ENCODE measurements at places on chromosomes 3 and 15.

GRCh38 chr15:73906346-73907034, 19.8 kb upstream of the LOXL1 start:
- no peak for DNase-seq

DNA sequence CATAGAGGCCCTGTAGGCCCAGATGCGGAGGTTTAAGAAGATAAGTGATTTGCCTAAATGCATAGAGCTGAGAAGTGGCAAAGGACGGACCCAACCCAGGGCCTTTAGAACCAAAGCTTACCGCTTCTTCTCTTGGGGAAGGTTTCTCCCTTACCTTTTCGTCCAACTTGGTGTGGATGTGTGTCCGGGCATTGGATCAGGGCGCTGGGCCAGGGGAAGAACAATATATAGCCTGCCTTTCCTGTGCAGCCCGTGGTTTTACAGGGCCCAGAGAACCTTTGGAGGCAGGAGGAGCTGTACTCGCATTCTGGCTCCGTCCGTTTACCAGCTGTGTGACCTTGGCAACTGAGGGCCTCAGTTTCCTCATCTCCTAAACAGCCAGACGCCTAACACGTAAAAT, 686 bp upstream of the P3H2 start:
- no peak for DNase-seq

GRCh38 chr3:25418596-25418995, 9.5 kb upstream of the RARB start:
- no peak for DNase-seq

GRCh38 chr3:4493941-4494894, 1.1 kb downstream of the ITPR1 start:
- DNase-seq, result no peak

DNA sequence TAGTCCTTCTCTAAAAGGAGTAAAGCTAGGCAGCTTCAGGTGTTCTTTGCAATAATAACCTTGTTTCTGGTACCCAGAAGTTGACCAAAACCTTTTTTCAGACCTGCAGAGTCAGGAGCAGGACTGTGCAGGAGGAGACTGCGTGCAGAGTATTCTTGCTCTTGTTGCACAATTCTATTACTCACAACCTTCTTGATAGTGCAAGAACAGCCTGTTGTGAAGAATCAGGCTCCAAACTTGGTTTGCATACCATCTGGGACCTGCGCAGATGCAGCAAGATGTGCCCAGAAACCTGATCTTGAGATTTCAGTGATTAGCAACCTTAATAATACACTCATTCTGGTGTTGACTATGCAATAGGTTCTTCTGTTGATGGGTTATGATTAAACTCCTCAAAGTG, 111.9 kb downstream of the ATG7 start:
- DNase-seq, result peak; percentile 31

DNA sequence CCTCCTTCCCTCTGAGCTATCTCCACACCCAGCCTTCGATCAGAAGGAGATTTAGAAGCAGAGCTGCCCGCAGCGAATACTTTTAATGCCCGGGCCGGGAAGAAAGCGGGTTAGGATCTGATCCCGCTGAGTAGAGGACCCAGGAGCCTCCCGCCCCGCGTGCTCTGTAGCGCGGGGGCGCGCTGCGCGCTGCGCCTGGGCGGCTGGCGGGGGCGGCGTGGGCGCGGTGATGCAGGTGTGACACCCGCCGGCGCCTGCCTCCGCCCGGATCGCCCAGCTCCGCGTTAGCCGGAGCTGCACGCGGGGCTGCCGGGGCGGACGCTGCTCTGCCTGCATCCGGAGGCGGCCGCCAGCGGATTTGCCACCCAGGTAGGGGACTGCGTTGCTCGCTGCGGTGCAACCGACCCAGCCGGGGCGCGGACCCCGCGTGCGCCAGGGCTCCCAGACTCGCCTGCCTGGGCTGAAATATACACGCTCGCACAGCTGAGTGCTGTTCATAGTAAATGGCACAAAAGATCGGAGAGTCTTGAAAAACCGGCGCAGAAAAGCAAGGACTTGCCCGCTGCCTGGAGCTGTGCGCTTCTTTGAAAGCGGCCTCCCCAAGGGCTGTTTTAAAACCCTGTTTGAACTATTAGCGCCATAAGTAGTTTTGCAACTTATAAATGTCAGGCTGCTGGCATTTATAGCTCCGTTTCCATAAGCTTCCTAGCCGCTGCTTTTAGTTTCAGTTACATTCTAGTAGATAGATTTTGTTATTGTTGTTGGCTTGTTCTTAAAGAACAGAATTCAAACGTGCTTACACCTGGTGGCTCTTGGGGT, at the start of gene SV2B:
SV2B (plus strand) TSS at position 263 of the 819 bp plus-strand sequence. CDS start 126,007 bp downstream, outside the sequence.
- DNase-seq, result peak; percentile 57

DNA sequence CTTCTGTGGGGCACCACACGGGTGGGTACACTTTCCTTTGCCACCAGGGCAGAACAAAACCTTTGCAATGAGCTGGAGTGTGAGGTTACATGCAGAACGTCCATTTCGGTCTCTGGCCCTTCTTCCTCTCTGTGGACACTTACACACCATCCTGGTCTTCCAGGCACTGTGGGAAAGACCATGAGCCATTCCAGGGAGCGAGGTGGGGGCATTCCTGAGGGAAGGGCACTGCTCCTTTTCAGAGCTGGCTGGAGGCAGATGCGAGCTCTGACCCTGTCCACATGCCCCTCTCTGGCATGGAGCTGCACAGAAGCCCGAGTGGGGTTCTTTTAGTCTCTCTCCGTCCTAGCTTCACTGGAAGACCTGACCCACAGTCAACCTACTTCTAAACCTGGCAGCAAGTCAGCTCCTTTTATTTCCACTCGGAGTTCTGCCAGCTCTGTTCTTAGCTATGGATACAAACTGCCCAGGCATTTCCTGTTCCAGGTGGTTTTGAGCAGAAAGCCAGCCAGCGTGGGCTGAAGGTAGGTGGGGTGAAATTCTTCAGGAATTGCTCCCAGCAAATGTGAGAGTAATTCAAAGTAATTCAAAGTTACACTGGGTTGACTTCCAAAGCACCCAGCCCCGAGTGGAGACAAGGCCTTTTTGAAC, 281.4 kb downstream of the ADAMTS17 start:
- DNase-seq, result no peak

- DNase-seq, result no peak
Observed at GRCh38 chr3:126932188-126932931, 50.6 kb upstream of the PLXNA1 start.

DNA sequence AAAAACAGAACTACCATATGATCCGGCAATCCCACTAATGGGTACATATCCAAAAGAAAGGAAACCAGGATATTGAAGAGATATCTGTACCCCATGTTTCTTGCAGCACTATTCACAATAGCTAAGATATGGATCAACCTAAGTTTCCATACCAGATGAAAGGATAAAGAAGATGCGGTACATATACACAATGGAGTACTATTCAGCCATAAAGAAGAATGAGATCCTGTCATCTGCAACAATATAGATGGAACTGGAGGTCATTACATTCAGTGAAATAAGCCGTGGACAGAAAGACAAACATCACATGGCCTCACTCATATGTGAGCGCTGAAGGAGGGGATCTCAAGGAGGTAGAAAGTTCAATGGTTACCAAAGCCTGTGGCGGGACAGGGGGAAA, 3.0 kb downstream of the SLC41A3 start:
- no peak for DNase-seq

GRCh38 chr15:54353726-54354125, 375.5 kb downstream of the UNC13C start:
- no peak for DNase-seq

GRCh38 chr15:92069308-92070250, 216.1 kb downstream of the SLCO3A1 start:
- no peak for DNase-seq

- no peak for DNase-seq
Observed at GRCh38 chr15:100809587-100809986, 70.0 kb upstream of the ALDH1A3 start.

- no peak for DNase-seq
Observed at GRCh38 chr3:124764746-124765145, 34.5 kb downstream of the UMPS start.

DNA sequence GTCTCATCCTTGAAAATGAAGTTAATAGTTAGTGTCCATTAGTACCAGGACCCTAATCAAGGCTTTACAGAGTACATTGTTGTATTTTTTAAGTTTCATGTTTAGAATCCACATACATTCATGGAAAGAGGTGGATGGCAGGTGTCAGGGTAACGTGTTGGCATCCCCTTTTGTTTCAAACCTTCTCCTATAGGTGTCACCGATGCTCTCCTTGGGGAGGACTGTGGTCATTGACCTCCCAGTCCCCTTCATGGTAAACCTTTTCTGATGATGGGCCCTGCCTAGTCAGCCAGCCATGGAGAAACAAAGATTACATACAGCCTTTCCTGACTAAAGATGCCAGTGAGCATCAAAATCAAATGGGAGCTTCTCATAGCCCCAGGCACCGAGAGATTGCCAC, 574.8 kb downstream of the AGBL1 start:
- no peak for DNase-seq

DNA sequence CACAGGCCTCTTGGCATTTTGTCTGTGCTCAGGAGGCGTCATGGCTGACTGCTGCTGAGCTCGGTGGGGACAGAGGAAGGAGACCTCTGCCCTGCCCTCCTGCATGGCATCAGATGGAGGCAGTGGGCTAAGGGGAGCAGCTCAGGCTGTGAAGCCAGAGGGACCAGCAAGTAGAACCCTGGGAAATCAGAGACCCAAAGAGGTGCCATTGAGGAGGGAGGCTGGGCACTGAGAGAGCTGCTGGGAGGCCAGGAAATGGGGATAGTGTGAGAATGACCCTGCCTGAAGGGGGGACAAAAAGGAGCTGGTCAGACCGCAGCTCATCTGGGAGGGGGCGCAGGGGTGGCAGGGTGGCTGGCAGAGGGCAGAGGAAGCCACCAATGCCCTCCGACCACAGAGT, 136.8 kb downstream of the FBLN2 start:
- DNase-seq, result no peak

- no peak for DNase-seq
Observed at GRCh38 chr15:65132878-65133547, 595 bp downstream of the PDCD7 start.

- DNase-seq, result no peak
Observed at GRCh38 chr3:129661766-129662165, 55.3 kb upstream of the PLXND1 start.

GRCh38 chr3:29690686-29691353, 409.9 kb downstream of the RBMS3 start:
- no peak for DNase-seq

- DNase-seq, result no peak
Observed at GRCh38 chr3:182364323-182364722, 429.0 kb upstream of the ATP11B start.

- no peak for DNase-seq
Observed at GRCh38 chr3:31184261-31185061, 290.0 kb upstream of the GADL1 start.

- no peak for DNase-seq
Observed at GRCh38 chr3:172204716-172205115, 165.3 kb downstream of the FNDC3B start.

GRCh38 chr3:106620646-106621045, 751.8 kb upstream of the CBLB start:
- DNase-seq, result no peak

DNA sequence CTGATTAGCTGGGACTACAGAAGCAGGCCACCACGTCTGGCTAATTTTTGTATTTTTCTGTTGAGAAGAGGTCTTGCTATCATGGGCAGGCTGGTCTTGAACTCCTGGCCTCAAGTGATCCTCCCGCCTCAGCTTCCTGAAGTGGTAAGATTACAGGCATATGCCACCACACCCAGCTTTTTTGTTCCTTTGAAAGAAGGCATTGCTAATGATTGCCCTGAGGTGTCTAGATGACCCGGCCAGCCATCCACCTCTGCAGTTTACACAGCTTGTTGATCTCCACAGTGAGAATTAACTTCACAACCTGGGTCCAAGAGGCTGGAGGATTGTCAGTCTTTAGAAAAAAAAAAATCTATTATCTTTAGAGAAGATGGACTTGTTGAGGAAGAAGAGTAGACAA, 58.7 kb downstream of the SMAD3 start:
- no peak for DNase-seq

DNA sequence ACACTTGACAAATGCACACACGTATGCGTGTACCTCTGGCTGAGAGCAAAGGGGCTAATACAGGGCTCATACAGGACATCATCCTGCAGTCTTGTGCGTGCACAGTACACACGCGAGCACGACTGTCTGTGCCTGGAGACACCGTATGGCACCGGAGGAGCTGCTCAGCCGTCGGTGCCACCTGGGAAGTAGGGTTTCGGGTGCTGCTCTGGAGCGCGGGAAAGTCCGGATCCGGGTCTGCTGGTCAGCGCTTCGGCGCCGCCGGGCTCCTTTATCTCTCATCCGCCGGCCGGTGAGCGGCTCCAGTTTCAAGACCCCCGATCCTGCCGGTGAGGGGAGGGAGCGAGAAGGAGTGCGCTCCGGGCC, 9.3 kb downstream of the FOXL2 start:
- DNase-seq, result no peak

- no peak for DNase-seq
Observed at GRCh38 chr3:186290796-186291195, 71.2 kb downstream of the DGKG start.

- no peak for DNase-seq
Observed at GRCh38 chr3:136954251-136954650, 3.5 kb upstream of the IL20RB start.
